ENCODE measurements at places on chromosomes 1 and 21. TPM values are rescaled to one million over a fixed set of nuclear protein-coding genes. Genes with fewer than 3 reads are reported as not detected.

ZNF697 gene
- total RNA-seq: 3.0 TPM

OR6P1 gene
- not detected for total RNA-seq

DNA sequence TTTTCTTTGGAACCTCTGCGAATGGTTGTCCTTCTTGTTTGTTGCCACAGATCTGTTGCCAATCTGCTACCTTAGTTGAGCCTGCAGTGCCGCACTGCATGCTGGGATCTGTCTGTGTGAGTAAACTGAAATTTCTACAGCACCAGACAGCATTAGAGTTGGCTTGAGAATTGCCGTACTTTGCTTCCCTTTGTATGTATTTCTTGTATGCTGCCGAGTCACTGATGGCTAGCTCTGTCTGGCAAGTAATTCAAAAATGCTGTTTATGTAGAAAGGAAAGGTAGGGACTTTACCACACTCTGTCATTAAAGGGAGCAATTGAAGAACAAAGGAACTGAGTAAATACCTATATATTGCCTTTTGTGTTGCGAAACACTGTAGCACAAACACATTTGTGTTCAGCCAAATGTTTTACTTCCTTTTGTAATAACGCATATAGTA is 857.4 kb downstream of the USP25 start:
- H3K36me3 ChIP-seq: no peaks in the 10 kb centered on the region
- no peak for DNase-seq
- H3K27ac ChIP-seq: no peak overlapping the region
- H3K27me3 ChIP-seq: no peaks in the 10 kb centered on the region
- H3K4me3 ChIP-seq: no peak overlapping the region

- H3K4me1 ChIP-seq: peaks cover 25% of the 10 kb centered on the region
- H3K27ac ChIP-seq: no peak overlapping the region
- H3K27me3 ChIP-seq: peaks cover 11% of the 10 kb centered on the region
- H3K36me3 ChIP-seq: no peaks in the 10 kb centered on the region
- no peak for DNase-seq
Measured at GRCh38 chr21:42493109-42494060, 2.6 kb downstream of the RSPH1 start.

- peak within 1 kb of the TSS; percentile 73 for H3K27ac ChIP-seq
- peaks cover 57% of the 10 kb centered on the region for H3K4me1 ChIP-seq
- DNase-seq: peak; percentile 33
- peaks cover 12% of the 10 kb centered on the region for H3K27me3 ChIP-seq
Measured at GRCh38 chr1:212699625-212700222, at the start of gene BATF3. Gene BATF3, minus strand, starts transcription at chr1:212699840. Its CDS starts 78 bp downstream, at chr1:212699762.

LHX8 gene
- not detected for total RNA-seq

MAP1LC3C gene
- total RNA-seq: not detected

DNA sequence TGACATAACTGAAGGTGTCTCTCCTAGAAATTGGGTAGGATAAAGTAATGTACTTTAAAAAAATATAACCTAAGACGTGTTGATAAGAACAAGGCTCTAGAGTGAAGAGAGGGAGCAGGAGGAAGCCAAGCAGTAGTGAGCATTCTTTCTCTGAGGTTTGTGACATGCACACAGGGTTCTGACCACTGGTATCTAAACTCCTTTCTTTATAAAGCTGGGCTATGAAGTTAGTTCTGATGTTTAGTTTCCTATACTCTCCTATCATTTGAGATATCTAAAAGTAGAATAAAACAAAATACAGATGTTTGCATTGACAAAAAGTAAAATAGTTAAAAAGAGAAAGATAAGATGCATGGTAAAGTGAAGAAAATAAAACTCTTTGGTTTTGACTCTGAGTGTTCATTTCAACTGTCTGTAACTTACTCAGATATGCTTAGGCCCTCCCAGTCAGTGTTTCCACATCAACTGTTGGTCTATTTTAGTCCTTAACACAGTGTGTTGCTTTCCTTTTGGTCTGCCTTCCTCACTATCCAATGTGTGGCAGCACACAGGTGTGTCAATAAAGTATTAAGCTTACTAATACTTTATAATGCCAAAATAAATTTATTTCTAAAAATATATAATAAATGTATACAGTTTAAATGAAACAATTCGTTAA is 543.5 kb downstream of the PTPRC start:
- no peaks in the 10 kb centered on the region for H3K27me3 ChIP-seq
- no peak overlapping the region for H3K4me3 ChIP-seq
- no peak overlapping the region for H3K27ac ChIP-seq
- H3K36me3 ChIP-seq: no peaks in the 10 kb centered on the region

ATP8B2 gene
- 50.1 TPM for total RNA-seq

DNA sequence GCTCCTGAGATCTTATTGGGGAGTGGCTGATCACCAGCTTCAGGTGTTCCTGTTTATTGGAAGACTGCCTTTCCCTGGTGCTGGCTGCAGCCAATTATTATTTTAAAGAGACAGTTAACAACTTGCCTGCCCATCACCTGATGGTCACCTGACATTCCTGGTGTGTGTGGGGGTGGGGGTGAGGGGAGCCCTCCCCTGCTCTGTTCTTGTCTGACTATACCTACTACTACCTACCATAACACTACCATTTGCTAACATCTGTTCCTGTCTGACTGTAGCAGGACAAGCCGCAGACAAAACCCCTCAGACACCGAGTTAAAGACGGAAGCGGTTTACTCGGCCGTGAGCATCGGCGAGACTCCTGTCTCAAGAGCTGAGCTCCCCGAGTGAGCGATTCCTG is 54.9 kb upstream of the NBPF3 start:
- no peak for DNase-seq
- H3K27me3 ChIP-seq: peaks cover 7% of the 10 kb centered on the region
- H3K4me1 ChIP-seq: no peaks in the 10 kb centered on the region
- H3K36me3 ChIP-seq: peaks cover 2% of the 10 kb centered on the region

DNA sequence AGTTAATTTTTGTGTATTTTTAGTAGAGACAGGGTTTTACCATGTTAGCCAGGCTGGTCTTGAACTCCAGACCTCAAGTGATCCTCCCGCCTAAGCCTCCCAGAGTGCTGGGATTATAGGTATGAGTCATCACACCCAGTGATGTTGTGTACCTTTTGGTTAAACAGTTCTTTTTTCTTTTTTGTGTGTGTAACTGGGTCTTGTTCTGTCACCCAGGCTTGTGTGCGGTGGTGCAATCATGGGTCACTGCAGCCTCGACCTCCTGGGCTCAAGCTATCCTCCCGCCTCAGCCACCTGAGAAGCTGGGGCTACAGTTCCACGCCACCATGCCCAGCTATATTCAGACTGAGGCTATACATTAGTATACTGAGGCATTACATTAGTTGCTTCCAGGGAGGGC is 37.8 kb downstream of the GABPB2 start:
- DNase-seq: no peak
- no peak overlapping the region for H3K27ac ChIP-seq
- peaks cover 3% of the 10 kb centered on the region for H3K36me3 ChIP-seq
- H3K27me3 ChIP-seq: no peaks in the 10 kb centered on the region

SLC25A34 gene
- 1.8 TPM for total RNA-seq
